ENCODE measurements at places on chromosomes 16 and 17. TPM values are rescaled to one million over a fixed set of nuclear protein-coding genes. Genes with fewer than 3 reads are reported as not detected.

Gene CCL8
- total RNA-seq, result 8.8 TPM

Gene DHX58
- 9.8 TPM for total RNA-seq

Gene CTF1
- 1.7 TPM for total RNA-seq

Gene C17orf50
- not detected for total RNA-seq

Gene MPHOSPH6
- total RNA-seq, result 61.9 TPM

Gene POLR3E
- total RNA-seq, result 50.9 TPM

Gene DNAI2
- not detected for total RNA-seq

Gene NACA2
- not detected for total RNA-seq

Gene DNAH9
- total RNA-seq, result not detected

Gene ABAT
- 4.6 TPM for total RNA-seq

Gene TBC1D26
- under 0.01 TPM for total RNA-seq

Gene LGALS9
- 1.8 TPM for total RNA-seq

Gene PIK3R5
- not detected for total RNA-seq

Gene RHBDF1
- total RNA-seq, result 41.6 TPM

Gene CCDC43
- 43.2 TPM for total RNA-seq

Gene C17orf113
- 0.14 TPM for total RNA-seq

Gene CCDC200
- not detected for total RNA-seq

Gene C16orf96
- total RNA-seq, result under 0.01 TPM

Gene METRNL
- 129 TPM for total RNA-seq

Gene OR1D2
- total RNA-seq, result not detected

Gene CSH2
- total RNA-seq, result not detected

Gene KCNJ12
- 2.3 TPM for total RNA-seq

Gene WNT9B
- not detected for total RNA-seq

Gene LPCAT2
- total RNA-seq, result 12.7 TPM

Gene ABCC6
- 2.3 TPM for total RNA-seq

Gene MRPS23
- 20.2 TPM for total RNA-seq

Gene CRHR1
- total RNA-seq, result not detected

Gene MYLK3
- total RNA-seq, result 0.28 TPM

Gene EVI2B
- 0.09 TPM for total RNA-seq

Gene KRTAP17-1
- not detected for total RNA-seq

Gene KRT33A
- not detected for total RNA-seq

Gene DNAJA2
- total RNA-seq, result 78.8 TPM

Gene ATP2C2
- total RNA-seq, result under 0.01 TPM

Gene TBC1D3I
- total RNA-seq, result 0.28 TPM

Gene RAB26
- 0.71 TPM for total RNA-seq

Gene CENPN
- 15.3 TPM for total RNA-seq

Gene SYT17
- under 0.01 TPM for total RNA-seq

Gene APOBR
- not detected for total RNA-seq

Gene PIPOX
- 2.6 TPM for total RNA-seq

Gene ZG16
- total RNA-seq, result not detected

Gene HIC1
- 20.5 TPM for total RNA-seq

Gene HOXB13
- 0.74 TPM for total RNA-seq

Gene TBC1D3
- total RNA-seq, result not detected

Gene TSPAN10
- total RNA-seq, result 2.1 TPM

Gene TAOK2
- 47.1 TPM for total RNA-seq

Gene KRT222
- 0.09 TPM for total RNA-seq

Gene EEF2K
- total RNA-seq, result 14.2 TPM

Gene CCL14
- total RNA-seq, result not detected

Gene NHLRC4
- total RNA-seq, result 1.4 TPM

Gene FBXW10
- total RNA-seq, result 0.09 TPM

Gene ADORA2B
- 39.1 TPM for total RNA-seq
